ENCODE measurements at places on chromosomes 3 and 15. TPM values are rescaled to one million over a fixed set of nuclear protein-coding genes. Genes with fewer than 3 reads are reported as not detected.
A peak's percentile ranks its signal among the peaks of the same experiment; 100 is the strongest.

DNA sequence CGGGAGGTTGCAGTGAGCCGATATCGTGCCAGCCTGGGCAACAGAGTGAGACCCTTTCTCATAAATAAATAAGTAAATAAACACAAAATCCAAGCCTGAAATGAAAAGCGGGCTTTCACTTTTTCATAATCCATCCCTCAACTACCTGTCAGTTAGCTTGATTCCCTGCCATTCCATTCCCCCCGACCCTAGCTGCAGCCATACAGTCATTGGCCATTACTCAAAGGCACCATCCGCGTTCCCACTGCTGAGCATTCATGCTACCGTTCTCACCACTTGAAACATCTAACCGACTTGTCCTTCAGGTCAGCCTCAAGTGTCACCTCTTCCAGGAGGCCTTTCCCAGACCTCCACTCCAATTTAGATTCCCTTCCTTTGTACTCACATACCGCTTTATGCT, 1.1 kb upstream of the PARL start:
- no peak overlapping the region for H3K27ac ChIP-seq
- H3K36me3 ChIP-seq, result no peaks in the 10 kb centered on the region
- no peak for DNase-seq
- no peak overlapping the region for H3K4me3 ChIP-seq
- H3K4me1 ChIP-seq, result peaks cover 40% of the 10 kb centered on the region
- H3K27me3 ChIP-seq, result peaks cover under 1% of the 10 kb centered on the region

DNA sequence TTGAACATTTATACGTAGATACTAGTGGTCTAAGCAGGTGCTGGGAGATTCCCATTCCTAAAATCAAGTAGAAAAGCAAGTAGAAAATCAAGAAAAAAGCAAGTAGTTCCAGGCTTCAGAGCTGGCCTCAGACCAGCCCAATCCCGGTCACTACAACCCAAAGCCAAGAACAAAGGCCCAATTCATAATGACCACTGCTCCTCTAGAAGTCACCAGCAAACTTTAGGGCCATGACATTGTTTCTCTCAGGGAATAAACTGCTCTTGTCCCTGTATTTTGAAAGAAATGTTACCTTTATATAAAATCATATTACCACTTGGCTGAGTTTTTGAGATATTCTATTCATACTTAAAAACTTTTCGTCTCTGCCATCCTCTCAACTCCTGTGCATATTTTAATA, 106.3 kb upstream of the IL12A start:
- peak overlapping the region; percentile 76 for H3K27ac ChIP-seq
- H3K4me3 ChIP-seq, result no peak overlapping the region
- DNase-seq, result no peak

GRCh38 chr3:181716966-181717365, 5.2 kb downstream of the SOX2 start:
- no peak overlapping the region for H3K4me3 ChIP-seq
- H3K27ac ChIP-seq, result no peak overlapping the region
- no peak for DNase-seq
- H3K4me1 ChIP-seq, result peaks cover 11% of the 10 kb centered on the region
- H3K36me3 ChIP-seq, result no peaks in the 10 kb centered on the region

SETD5 gene
- total RNA-seq, result 49.9 TPM

ZNF717 gene
- 7.9 TPM for total RNA-seq

Measured in left ventricle myocardium inferior (tissue), 1 donor.